ENCODE measurements at places on chromosomes 6 and 20.
A peak's percentile ranks its signal among the peaks of the same experiment; 100 is the strongest.

- DNase-seq: no peak
Measured at GRCh38 chr6:15503346-15503680, 159.5 kb downstream of the DTNBP1 start.

- DNase-seq: no peak
Measured at GRCh38 chr20:36115925-36116324, 38.6 kb upstream of the EPB41L1 start.

- peak; percentile 9 for DNase-seq
Measured at GRCh38 chr6:166244353-166245045, 63.7 kb downstream of the PRR18 start.

DNA sequence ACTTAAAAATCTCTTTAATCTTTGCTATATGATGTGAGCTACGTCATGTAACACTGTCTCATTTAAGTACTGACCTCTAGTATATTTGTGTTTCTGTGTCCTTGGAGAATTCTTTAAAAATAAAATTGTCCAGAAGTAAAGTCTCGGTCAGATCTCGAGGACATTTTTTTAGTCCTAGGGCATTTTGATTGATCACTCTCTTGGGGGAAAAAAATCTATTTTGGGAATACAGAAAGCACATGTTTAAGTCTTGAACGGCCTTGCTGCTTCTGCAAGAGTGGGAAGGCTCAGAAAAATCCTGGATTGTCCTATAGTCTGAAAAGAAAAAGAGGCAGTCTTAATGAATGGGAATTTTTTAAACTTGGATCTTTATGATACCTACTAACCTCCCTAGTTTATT is 234.3 kb downstream of the UTRN start:
- DNase-seq: no peak

GRCh38 chr6:32355018-32355417 is 16.7 kb downstream of the TSBP1 start:
- DNase-seq: no peak

- no peak for DNase-seq
Measured at GRCh38 chr6:122621638-122622037, 11.4 kb downstream of the PKIB start.

- peak; percentile 43 for DNase-seq
Measured at GRCh38 chr20:53413186-53413631, 180.4 kb downstream of the ZNF217 start.

GRCh38 chr20:11076434-11077105 is 402.8 kb upstream of the JAG1 start:
- DNase-seq: no peak

DNA sequence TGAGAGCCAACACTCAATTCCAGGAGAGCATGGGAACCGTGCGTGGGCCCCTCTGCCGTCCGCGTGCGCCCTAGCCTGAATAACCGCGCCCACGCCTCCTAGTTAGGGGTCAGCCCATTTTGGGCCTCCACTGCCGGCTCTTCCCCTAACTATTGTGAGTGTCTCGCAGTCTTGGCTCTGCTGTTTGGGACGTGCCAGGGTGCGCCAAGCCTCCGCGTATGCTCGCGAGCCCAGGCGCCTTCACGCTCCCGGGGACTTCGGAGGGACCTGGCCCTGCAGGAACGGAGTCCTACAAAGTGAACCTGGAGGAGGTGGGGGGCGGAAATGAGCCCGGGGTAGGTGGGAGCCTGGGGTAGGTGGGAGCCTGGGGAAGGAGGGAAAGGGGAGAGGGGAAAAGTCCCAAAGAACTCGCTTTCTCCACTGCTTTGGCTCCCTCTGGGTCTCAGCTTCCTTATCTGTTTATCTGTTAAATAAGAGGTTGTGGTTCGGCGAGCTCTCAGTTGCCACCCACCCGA is 873 bp upstream of the GCM2 start:
- no peak for DNase-seq

- no peak for DNase-seq
Measured at GRCh38 chr6:119938752-119939151, 589.2 kb upstream of the MAN1A1 start.

GRCh38 chr6:8760951-8761350 is 325.6 kb upstream of the SLC35B3 start:
- DNase-seq: no peak

DNA sequence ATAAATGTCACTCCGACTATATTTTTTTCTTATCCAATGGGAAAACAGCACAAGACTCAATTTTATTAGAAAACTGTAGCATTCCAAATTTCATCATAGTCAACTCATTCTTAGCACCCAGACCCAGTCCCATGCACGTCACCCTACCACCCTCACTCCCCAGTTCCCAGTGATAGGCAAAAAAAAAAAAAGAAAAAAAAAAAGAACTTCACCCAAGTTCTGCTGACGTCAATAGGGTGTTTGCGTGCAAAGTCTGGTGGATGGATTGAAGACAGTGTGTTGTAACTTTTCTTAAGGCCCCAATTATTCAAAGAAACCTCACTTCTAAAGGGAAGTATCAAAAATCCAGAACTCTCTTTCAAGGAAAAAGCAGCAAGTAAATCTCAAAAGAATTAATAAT is 213.9 kb upstream of the PRDM1 start:
- no peak for DNase-seq

DNA sequence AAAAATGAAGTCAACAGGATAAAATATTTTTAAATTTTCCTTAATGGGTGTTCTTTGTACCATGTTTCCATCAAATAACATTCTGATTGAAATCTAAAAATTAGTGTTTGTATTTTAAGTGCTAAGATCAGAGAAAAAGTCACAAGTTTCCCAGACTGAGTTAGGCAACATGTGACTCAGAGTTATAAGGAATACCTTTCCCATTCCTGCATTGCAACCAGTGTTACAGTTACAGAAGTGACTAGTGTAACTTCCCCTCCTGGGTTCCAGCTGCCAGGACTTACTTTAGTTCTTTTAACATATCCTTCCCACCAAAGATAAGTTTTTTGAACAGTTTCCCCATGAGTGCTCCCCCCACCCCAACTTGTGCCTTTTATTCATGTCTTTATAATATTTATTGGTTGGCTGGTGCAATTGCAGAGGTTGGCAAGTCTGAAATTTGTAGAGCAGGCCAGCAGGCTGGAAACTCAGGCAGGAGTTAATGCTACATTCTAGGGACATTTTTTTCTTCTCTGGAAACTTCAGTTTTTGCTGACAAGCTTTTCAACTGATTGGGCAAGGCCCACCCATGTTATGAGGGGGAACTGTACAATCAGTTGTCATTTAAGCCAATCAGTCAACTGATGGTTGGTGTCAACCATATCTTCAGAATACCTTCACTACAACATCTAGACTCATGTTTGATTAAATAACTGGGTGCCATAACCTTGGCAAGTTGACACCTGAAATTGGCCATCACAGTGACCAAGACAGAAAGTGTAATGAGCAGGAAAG is 22.9 kb upstream of the ESR1 start:
- no peak for DNase-seq

GRCh38 chr6:170162775-170163404 is 128.0 kb downstream of the DLL1 start:
- DNase-seq: no peak

GRCh38 chr6:107419733-107420132 is 39.6 kb downstream of the PDSS2 start:
- no peak for DNase-seq

GRCh38 chr20:59645761-59646171 is 41.4 kb downstream of the PHACTR3 start:
- DNase-seq: no peak

DNA sequence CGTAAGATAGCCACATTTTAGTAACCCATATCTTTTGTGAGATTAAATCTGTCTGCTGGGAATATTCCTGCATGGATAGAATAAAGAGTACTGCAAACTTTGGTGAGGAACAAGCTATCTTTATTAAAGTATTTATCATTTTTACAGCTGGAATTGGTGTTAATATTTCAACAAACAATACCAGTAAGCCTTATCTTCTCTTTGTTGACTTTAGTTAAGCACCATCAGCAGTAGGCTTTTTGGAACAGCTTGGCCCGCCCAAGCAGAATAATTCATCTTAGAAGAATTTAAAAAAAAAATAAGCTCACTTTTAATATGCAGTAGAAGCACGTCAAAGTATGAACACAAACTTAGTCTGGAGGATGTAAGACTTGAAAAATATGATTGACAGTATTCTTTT is 917.8 kb upstream of the ADGRB3 start:
- DNase-seq: no peak

DNA sequence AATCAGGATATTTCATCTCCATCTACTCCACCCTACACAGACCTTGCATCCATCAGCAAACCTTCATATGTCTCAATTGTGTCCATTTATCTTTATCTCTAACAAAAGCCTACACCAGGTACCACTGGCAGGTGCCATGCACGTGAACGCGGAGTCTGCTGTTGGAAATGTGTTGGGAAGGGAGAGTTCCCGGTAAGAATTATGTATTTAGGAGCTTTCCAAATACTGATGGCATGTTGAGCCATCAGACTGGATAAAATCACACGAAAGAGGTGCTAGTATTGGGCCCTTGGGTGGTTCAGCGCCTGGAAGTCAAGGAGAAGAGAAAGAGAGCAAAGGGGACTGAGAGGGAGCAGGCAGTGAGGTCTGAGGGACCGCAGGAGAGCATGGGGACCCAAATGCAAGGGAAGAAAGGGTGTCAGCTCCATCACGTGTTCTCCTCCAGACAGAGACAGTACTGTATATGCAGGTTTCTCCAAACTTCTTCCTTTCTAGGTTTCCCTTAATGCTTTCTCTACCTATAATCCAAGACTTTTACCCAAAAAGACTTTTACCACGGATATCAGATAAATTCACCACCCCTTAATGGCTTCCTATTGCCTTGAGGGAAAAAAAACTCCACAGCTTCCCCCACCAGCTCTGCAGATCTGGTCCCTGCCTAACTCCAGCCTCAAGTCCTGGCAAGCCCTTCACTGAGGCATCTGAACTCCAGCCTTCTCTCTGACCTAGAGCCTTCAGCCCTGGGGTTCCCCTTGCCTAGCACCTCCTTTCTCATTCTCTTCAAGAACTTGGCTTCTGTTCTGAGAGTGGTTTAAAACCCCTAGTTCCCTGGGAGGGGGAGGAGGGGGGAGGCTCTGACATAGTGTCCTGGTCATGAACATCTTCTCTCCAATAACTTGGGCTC is 4.8 kb upstream of the ZNF217 start:
- DNase-seq: no peak

- DNase-seq: no peak
Measured at GRCh38 chr6:107689951-107690642, 134.0 kb downstream of the SCML4 start.

DNA sequence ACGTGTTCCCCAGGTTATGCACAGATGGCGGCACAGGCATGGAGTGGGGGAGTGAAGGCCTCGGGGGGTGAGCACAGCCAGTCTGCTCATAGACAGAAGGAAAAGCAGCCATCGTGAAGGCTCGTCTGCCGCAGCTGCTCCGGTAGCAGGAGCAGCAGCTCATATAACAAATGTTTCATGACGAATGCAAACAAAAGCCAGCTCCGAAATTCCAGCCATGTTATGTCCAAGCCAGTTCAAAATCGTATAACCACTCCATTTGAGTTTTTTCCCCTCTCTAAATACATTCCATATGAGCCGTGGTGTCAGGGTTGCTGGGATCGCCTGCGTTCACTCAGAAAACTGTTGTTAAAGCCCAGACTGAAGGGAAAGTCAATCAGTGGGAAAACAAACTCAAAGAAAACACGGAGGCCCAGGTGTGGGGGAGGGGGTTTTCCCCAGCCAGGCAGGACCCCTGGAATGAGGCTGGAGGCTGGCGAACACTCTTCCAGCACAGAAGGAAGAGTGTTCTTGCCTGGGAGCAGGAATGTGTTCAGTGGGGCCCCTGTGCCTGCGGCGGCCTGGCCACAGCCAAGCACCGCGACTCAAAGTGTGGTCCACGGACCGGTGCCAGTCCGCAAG is 280.4 kb upstream of the TAB2 start:
- DNase-seq: no peak

GRCh38 chr20:32976746-32977145 is 27.5 kb downstream of the SUN5 start:
- DNase-seq: no peak

DNA sequence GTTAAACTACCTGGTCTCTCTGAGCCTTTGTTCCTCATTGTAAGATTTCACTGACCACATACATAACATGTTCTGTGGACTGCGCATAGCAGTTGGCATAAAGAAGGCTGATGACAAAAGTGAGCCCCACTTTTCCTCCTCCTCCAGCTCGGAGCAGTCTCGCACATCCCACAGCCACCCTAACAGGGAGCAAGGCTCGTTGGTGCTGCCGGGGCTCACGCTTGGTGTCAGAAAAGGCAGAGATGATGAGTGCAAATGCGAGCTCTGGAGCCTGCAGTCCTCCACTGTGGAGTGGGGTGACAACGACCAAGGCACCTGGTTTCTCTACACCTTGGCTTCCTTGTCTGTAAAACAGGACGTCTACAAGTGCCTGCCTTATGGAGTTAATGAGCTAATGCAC is 9.7 kb downstream of the TGM3 start:
- DNase-seq: no peak

- no peak for DNase-seq
Measured at GRCh38 chr6:68726337-68726736, 91.3 kb downstream of the ADGRB3 start.

DNA sequence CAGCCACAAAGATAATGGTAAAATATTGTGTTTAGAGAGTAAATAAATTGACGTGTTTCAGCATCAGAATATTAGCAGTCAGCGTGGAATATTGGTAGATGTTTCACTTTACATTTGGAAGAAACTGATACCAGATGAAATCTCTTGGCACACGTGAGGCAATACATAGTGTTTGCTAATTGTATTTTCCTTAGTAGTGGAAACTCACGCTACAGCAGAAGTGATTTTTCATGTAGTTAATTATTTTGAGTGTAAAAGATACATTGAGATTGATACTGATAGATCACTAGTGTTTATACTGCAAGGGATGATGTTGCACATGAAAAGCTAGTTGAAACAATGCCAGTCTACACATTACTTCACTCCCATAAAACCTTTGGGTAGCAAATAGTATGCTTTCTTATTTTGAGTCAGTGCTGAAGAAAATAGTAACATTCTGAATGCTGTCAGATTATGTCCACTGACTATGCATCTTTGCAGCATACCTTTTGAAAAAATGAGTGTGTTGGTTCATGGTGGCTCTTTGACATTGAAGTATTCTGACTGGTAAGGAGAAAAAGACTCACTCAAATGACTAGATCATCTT is 59.3 kb downstream of the CD2AP start:
- no peak for DNase-seq

- DNase-seq: no peak
Measured at GRCh38 chr6:133641104-133641503, 247.8 kb upstream of the TCF21 start.

DNA sequence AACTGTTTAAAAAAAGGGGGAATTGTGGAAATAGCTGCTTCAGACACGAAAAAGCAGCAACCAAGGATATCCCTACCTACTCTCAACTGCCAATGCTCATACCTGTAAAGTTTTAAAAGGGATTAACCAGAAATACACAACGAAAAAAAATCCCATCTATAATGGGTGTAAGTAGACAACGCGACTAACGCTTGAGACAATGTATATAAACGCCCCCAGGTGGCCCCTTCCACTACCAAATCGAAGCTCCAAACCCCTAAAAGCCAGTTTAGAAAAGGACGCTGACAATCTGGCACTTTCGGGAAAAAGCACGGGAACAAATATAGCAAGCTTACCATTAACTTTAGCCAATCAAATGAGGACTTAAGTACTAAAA is 94.5 kb upstream of the BTN3A2 start:
- DNase-seq: no peak
